ENCODE measurements at places on chromosomes 13 and 19.

- no peak for DNase-seq
Measured at GRCh38 chr19:28823338-28823961, 389.5 kb downstream of the UQCRFS1 start.

- no peak for DNase-seq
Measured at GRCh38 chr13:92900446-92900845, 326.2 kb upstream of the GPC6 start.

DNA sequence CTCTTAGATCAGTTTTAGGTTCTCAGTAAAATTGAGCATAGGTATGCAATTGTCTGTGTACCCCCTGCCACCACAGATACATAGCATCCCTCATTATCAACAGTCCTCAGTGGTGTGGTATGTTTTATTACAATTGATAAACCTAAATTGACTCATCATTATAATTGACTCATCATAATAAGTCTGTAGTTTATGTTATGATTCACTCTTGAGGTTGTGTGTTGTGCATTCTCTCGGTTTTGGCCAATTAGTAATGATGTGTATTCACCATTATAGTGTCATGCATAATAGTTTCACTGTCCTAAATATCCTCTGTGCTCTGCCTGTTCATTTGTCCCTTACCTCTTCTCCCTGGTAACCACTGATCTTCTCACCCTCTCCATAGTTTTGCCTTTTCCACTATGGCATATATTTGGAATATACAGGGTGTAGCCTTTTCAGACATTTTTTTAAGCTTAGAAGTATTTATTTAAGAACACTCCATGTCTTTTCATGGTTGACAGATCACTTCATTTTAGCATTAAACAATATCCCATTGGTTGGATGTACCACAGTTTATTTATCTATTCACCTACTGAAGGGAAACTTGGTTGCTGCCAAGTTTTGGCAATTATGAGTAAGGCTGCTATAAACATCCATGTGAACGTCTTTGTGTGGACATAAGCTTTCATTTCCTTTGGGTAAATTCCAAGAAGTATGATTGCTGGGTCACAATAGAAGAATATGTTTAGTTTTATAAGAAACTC lies 1620.6 kb upstream of the MIR17HG start:
- no peak for DNase-seq

GRCh38 chr13:109780845-109781383 lies 5.5 kb downstream of the IRS2 start:
- no peak for DNase-seq

DNA sequence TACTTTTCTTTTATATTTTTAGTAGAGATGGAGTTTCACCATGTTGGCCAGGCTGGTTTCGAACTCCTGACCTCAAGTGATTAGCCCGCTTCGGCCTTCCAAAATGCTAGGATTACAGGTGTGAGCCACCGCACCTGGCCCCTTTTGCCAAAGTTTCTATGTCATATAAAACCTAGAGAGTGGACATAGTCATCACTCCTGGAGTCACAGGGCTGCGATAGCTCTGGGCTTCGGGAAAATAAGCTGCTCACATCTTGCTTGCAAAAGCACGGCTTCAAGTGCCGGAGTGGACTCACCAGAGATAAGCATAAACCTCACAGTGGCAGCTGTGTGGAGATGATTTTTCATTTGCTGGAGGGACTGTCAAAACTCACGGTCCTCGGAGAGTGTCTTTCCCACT lies 171.2 kb downstream of the TEX29 start:
- no peak for DNase-seq

- no peak for DNase-seq
Measured at GRCh38 chr13:73171271-73171682, 112.5 kb downstream of the KLF5 start.

DNA sequence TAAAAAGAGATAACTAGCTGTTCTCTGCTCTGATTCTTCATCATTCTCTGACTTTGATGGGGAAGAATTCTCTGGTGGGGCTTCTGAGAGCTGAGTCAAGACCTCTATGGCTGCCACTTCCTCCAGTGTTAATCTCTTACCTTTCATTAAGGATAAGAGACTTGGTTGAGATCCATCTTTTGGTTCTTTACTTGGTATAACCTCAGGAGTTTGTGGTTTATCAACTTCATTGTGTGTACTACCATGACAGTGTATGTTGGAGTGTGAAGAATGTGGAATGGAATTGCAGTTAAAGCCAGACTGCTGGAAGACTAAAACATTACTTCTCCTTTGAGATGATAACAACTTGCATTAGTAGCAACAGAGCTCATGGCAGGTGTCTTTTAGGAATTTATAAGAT lies 222.0 kb downstream of the SLITRK5 start:
- DNase-seq = no peak

DNA sequence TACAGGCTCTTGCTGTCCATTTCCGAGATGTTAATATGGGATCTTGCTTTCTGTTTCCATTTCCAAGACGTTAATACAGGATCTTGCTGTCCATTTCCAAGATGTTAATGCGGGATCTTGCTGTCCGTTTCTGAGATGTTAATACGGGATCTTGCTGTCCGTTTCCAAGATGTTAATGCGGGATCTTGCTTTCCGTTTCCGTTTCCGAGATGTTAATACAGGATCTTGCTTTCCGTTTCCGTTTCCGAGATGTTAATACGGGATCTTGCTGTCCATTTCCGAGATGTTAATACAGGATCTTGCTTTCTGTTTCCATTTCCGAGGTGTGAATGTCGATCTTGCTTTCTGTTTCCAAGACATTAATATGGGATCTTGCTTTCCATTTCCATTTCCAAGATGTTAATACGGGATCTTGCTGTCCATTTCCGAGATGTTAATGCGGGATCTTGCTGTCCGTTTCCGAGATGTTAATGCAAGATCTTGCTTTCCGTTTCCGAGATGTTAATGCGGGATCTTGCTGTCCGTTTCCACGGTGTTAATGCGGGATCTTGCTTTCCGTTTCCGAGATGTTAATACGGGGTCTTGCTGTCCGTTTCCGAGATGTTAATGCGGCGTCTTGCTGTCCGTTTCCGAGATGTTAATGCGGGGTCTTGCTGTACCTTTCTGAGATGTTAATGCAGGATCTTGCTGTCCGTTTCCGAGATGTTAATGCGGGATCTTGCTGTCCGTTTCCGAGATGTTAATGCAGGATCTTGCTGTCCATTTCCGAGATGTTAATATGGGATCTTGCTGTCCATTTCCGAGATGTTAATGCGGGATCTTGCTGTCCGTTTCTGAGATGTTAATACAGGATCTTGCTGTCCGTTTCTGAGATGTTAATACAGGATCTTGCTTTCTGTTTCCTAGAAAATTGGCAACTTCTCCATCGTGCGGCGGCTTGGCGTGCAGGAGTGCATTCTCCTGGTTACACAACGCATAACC lies 38.3 kb downstream of the PEX11G start:
- DNase-seq = no peak

DNA sequence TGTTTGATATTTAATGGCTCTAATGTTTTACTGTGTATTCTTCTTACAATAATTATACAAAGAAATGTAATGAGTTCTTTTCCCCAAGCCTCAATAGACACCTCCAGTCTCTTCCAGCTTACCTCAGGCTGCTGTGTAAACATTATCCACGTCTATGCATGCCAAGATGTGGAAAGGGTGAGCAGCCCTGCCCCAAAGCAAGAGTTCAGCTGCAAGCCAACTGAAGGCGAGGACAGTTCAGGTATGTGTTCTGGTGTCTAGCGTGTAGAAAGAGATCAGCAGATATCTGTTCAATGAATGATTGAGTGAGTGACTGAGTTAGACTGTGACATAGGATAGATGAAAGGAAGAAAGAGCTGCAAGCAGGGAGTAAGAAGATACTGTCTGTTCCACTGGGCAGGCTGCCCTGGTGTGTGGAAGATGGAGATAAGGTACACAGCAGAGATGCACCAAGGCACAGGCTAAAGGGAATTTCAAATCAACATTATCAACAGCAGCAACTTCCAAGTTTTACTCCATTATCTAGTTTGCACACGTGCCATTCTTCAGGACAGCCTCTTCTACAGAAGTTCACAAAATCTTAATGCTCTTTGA lies 66.0 kb downstream of the LATS2 start:
- DNase-seq = no peak

DNA sequence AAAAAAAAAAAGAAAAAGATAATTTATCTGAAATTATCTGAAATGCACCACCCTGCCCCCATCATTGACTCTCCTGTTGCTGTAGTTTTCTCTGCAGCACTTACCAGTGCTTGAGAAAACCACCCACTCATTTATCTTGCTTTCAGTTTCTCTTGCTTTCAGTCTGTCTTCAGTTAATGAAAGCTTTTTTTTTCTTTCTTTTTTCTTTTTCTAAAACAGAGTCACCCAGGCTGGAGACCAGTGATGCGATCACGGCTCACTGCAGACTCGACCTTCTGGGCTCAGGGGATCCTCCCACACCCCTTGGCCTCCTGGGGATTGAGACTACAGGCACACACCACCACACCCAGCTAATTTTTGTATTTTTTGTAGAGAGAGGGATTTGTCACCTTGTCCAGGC lies 4.3 kb upstream of the ACP5 start:
- peak; percentile 20 for DNase-seq

- no peak for DNase-seq
Measured at GRCh38 chr13:114146173-114146572, 13.8 kb upstream of the RASA3 start.

DNA sequence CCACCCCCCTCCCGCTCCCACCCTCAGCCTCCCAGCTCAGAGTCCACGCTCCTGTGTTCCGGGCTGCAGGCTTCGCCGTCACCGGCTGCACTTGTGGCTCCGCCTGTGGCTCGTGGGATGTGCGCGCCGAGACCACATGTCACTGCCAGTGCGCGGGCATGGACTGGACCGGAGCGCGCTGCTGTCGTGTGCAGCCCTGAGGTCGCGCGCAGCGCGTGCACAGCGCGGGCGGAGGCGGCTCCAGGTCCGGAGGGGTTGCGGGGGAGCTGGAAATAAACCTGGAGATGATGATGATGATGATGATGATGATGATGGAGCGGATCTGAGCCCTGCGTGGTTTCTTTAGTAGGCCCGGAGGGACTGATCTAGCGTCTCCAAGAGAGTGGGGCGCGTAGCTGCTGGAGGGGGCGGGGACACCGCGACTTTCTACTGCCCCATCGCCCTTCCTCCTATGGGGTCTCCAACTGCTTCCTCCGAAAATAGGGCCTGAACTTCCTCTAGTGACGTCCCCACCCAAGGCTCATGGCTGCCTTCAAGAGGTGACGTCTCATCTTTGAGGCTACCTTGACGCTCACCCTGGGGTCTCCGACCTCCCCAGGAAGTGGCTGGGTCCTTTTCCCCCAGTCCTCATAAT lies 1.4 kb downstream of the RETN start:
- DNase-seq = no peak

- DNase-seq = peak; percentile 23
Measured at GRCh38 chr13:24043590-24044350, 116.8 kb upstream of the SPATA13 start.

DNA sequence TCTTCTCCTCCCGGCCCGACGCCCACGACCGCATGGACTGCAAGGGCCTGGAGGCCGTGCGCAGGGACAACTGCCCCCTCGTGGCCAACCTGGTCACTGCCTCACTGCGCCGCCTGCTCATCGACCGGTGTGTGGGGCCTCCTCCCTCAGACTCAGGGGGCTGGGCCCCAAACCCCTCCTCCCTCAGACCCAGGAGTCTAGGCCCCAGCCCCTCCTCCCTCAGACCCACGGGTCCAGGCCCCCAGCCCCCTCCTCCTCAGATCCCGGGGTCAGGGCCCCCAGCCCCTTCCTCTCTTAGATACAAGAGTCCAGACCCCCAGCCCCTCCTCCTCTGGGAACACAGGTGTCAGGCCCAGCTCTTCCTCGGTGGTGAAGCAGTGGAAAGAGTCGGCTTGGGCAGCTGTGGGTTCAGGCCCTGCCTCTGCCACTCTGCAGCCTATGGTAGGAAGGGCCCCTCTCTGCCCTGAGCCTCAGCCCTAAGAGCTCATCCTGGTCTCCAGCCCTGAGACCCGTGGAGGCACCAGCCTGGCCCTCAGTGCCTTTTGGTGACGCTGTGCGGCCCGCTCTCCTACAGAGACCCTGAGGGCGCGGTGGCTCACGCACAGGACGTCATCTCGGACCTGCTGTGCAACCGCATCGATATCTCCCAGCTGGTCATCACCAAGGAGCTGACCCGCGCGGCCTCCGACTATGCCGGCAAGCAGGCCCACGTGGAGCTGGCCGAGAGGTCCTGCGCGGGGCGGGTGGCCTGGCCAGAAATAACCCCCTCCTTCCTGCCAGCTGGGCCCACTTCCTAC lies 3.7 kb upstream of the SPIB start:
- peak; percentile 52 for DNase-seq

DNA sequence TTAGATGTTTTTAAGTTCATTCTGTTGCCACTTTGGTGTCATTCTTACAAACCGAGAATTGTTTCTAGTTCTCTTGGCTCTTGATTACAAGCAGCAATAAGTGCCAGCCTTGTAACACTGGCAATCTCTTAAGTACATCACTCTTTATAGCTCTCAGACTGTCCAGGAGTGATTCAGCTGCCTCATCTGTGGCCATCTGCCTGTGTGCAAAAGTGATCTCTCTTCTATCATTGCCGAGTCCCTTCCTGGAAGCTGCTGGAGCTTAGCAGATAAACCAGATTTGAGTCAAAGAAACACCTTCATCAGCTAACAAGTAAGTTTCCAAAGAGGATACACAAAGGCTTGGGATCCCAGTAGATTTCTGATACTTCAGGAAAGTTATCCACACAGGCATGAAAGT lies 23.2 kb downstream of the STOML3 start:
- no peak for DNase-seq

- DNase-seq = peak; percentile 43
Measured at GRCh38 chr19:873084-873483, 13.6 kb downstream of the CFD start.

DNA sequence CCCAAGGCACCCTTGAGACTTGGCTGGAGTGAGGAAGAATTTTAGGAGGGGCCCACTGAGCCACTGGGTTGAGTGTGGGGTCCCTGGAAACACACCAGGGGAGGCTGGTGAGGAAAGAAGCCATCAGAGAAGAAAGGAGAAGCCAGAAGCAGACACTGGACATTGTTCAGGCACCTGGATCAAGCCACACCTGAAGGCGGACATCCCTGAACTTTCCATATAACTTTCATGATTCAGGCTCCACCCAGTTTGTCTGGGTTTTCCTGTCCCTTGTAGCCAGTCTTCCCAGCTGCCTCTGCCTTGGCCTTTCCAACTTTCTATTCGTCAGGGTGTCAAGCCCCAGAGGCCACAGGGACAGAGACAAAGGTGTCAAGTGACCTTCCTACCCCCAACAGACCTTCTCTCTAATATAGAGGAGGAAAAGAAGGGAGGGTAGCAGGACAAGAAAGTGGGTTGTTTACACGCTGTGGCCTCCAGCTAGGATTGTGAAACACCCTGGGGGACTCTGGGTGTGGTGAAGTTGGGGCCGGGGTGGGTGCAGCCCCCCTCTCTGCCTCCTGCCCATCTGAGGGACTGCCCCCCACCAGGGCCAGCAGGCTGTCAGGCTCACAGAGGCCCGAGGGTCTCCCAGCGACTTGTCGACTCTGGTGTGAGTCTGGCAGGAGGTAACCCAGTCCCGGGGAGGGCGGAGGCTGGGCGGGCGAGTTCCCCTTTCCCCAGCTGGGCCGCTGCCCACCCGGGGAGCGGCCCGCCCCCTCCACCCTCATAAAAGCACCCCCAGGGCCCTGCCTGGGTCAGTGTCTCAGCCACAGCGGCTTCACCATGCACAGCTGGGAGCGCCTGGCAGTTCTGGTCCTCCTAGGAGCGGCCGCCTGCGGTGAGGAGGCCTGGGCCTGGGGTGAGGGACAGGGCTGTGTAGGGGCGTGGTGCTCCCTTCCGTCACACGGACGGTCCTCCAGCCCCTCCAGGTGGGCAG lies at the start of gene CFD:
CFD (plus strand) TSS at position 797 of the 976 bp plus-strand sequence; CDS start at position 823, 26 bp downstream.
- no peak for DNase-seq

- DNase-seq = peak; percentile 34
Measured at GRCh38 chr19:29260477-29261317, 47.7 kb upstream of the UQCRFS1 start.

All from EH (cell line).